Heart right ventricle (tissue), 16 donors: ENCODE measurements at places on chromosomes 3 and 15. TPM values are rescaled to one million over a fixed set of nuclear protein-coding genes. Genes with fewer than 3 reads are reported as not detected.

DNA sequence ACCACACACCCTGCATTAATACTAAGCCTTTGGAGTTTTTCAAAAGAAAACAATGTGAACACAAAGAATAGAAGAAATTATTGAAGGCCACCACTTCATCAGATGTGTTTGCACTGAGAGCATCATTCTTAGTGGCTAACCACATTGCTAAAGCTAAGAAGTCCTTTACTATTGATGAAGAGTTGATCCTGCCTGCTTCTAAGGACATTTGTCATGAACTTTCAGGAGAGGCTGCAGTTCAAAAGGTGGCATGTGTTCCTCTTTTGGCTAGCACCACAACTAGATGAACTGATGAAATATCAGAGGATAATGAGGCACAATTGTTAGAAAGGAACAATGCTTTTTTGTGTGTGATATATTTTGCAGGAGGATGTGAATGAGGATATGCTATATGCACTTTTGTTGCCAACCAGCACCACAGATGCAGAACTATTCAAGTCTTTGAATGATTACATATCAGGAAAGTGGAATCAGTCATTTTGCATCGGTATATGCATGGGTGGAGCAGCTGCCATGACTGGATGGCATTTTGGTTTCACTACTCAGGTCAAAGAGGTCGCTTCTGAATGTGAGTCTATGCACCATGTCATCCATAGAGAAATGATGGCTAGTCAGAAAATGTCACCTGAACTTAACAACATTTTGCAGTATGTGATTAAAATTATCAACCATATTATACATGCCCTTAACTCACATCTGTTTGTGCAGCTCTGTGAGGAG lies 2.5 kb upstream of the EID1 start:
- no peaks in the 10 kb centered on the region for H3K36me3 ChIP-seq
- H3K4me1 ChIP-seq, result peaks cover 25% of the 10 kb centered on the region
- H3K27me3 ChIP-seq, result no peaks in the 10 kb centered on the region

DNA sequence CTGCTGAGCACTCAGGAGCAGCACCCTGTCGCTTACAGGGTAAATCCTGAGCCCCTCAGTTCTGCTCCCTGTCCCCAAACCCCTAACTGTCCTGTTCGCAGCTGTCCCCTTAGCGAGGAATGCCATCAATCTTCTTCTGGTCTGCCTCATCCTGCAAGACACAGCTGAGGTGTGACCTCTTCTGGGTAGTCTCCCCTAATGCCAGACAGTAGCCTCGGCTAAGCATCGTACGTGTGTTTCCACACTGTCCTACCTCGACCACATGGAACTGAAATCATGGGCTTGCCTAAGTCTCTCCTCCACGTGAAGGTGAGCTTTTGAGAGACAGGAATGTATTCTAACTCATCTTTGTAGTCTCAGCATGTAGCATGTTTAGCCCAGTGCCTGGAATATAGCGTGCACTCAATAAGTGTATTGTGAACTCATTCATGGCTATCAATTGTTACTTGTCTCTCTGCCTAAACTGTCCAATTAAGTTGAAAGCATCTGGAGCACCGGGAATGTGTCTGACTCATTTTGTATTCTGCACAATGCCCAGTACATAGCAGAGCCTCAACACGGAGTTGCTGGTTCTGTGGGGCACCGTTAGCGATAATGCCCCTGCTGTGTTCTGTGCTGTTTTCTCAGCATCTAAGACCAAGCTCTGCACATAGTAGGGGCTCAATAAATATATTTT lies 90.2 kb downstream of the HES1 start:
- peaks cover 15% of the 10 kb centered on the region for H3K4me1 ChIP-seq
- DNase-seq, result no peak
- H3K27me3 ChIP-seq, result no peaks in the 10 kb centered on the region
- no peak overlapping the region for H3K27ac ChIP-seq
- H3K36me3 ChIP-seq, result no peaks in the 10 kb centered on the region

GRCh38 chr15:38627689-38628277 lies 63.2 kb upstream of the RASGRP1 start:
- DNase-seq, result no peak
- H3K27me3 ChIP-seq, result no peaks in the 10 kb centered on the region
- H3K4me1 ChIP-seq, result peaks cover 15% of the 10 kb centered on the region
- no peak overlapping the region for H3K27ac ChIP-seq
- no peak overlapping the region for H3K4me3 ChIP-seq
- H3K36me3 ChIP-seq, result no peaks in the 10 kb centered on the region

The CDCP1 gene
- total RNA-seq, result 0.82 TPM

The FBXW12 gene
- total RNA-seq, result 0.28 TPM
